Tibial artery (tissue), 4 donors: ENCODE measurements at places on chromosomes 5 and 9.

DNA sequence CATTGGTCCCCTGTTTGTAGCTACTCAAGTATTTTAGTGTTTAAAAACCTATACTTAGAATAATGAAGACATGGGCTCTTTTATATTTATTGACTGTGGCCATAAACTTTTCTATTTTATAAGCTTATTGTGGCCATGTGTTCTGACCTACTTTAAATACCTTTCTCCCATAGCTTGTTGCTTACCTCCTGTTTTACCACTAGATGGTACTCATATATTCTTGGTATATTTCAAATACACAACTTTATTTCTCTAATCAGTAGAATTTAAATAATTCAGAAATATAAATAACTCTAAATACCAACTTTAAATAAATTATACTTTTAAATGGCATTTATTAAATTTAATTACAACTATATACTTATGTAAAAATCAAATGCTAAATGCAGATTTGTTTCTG is 498.0 kb downstream of the PRDM9 start:
- no peak for DNase-seq

DNA sequence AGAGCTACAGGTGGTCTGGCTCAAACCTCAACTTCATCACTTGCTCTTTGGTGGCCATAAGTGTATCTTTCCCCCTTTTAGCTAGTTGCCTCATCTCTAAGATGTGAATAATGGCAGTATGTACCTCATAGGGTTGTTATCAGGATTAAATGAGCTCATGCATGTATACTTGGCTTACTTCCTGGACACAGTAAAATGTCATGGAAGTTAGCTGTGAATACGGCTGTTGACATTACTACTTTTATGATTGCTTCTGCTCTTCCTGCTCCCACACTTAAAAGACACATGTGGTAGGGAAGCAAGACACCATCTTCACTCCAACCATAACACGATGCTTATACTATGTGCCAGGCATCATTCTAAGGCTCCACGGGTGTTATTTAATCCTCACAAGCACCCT is 114.5 kb upstream of the GPR151 start:
- DNase-seq: no peak

DNA sequence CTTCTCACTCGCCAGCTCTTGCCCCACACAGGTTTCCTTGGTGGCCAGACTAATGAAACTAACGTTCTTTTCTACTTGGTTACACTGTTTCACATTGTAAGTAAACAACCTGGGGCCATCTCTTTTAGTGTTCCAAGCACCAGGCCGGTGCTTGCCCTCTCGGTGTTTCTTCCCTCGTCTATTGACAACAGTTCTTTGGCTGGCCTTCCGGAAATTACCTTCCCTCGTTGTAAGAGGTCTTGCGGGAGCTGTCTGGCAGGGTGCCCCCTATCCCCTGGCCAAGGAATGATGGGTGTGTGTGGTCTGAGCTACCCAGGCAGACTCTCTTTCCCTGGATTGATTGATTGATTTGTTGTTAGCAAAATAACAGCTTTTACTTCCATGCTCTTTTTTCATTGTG is 918 bp upstream of the MYMK start:
- no peak for DNase-seq

GRCh38 chr5:98069876-98070512 is 703.5 kb upstream of the RGMB start:
- DNase-seq: no peak

GRCh38 chr5:151014680-151015343 is 5.6 kb upstream of the GPX3 start:
- no peak for DNase-seq

- DNase-seq: no peak
Measured at GRCh38 chr5:124825983-124826337, 79.5 kb upstream of the ZNF608 start.

DNA sequence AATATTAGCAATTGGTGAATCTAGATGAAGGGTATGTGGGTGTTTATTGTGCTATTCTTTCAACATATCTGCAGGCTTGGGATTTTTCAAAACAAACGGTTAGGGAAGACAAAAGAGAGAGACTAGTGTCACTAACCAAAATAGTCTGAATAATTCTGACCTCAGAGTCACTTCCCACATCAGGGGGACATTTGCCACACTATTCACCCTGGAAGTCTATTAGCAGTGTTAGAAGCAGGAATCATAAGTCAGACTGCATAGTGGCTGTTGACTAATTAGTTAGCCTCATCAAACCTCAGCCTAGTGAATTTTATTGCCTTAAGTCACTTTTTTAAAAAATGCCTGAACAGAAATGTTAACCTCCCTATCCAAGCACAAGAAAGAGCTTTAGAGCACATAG is 169.2 kb upstream of the RGMB start:
- DNase-seq: no peak
